ENCODE measurements at places on chromosomes 4 and X.
A peak's percentile ranks its signal among the peaks of the same experiment; 100 is the strongest.

GRCh38 chr4:41287005-41287404 is 30.3 kb downstream of the UCHL1 start:
- no peak for DNase-seq
- no peaks in the 10 kb centered on the region for H3K4me1 ChIP-seq
- H3K36me3 ChIP-seq, result no peaks in the 10 kb centered on the region

DNA sequence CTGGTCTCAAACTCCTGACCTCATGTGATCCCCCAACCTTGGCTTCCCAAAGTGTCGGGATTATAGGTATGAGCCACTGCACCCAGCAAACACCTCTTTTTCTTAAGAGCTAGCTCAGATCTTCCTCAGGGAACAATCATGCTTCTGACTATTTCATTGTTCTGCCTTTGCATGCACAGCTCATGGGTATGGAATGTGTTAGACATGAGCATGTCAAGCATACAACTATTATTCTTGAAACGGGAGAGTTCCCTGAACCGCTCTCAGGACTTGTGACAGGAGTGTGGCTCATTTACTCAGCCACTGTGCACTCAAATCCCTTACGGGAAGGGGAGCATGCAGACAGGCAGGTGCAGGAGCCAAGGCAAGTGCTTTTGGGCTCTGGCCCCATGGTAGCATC is 231.7 kb upstream of the TAPT1 start:
- DNase-seq, result no peak
- no peaks in the 10 kb centered on the region for H3K36me3 ChIP-seq
- H3K27me3 ChIP-seq, result peaks cover 10% of the 10 kb centered on the region
- no peak overlapping the region for H3K4me3 ChIP-seq

DNA sequence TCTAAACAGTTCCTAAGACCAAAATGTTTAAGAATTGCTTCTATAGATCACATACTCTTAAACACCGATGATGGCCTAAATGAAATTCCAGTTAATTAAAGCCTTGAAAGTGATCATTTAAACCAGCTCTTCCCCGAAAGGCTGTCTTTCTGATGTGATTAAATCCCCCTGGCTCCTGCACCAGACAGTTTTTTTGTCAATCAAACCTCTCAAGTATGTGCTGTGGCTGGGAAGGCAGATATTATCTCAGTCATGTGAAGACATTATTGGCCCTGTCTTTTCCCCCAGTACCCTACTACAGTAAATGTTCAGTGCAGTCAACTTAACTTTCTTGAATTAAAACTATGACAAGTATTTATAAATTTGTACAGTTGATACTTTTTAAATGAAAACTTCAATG is 121.0 kb upstream of the MYOZ2 start:
- DNase-seq, result no peak
- no peaks in the 10 kb centered on the region for H3K36me3 ChIP-seq
- no peaks in the 10 kb centered on the region for H3K4me1 ChIP-seq
- no peak overlapping the region for H3K4me3 ChIP-seq
- H3K27ac ChIP-seq, result no peak overlapping the region

DNA sequence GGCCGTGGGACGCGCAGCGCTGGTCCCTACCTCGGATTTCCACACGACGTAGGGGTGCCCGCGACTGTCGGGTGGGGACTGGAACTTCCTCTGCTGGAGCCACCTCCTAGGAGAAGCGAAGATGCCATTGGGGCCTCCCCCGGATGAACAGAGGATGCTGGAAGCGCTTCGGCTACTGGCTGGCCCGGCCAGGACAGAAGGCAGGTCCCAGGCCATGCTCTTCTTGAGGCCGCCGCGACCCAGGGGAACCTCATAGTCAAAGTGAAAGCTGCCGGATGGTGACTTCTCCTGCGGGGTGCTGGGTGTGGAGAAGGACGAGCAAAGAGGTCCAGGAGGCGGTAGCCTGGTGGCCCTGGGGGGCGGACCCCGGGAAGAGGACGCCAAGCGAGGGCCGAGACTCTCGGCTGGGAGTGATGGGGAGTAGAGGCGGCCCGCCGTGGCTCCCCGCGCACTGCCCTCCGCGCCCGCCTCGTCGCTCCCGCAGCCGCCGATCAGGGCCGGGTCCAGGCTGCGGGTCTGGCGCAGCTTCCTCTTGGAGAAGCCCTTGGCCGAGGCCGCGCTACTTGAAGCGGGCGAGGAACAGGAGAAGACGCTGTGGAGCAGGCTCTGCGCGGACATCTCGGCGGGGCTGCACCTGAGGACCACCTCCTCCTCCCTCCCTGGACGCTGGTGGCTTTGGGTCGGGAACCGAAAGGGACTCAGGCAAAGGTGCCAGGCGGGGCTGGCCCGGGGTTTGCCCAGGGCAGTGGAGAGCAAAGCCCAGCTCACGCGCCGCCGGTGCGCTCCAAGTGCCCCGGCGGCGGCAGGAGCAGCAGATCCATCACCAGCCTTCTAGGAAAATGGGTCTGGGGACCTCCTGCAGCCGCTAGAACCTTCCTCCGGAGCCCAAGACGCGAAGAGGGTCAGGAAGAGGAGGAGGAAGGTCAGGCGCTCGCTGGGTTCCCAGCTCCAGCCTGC is 1.2 kb downstream of the ARHGAP6 start:
- H3K36me3 ChIP-seq, result no peaks in the 10 kb centered on the region
- peaks cover 9% of the 10 kb centered on the region for H3K4me1 ChIP-seq
- H3K27ac ChIP-seq, result no peak overlapping the region
- H3K4me3 ChIP-seq, result peak overlapping the region; percentile 25
- DNase-seq, result no peak
